ENCODE measurements at places on chromosomes 7 and 10. TPM values are rescaled to one million over a fixed set of nuclear protein-coding genes. Genes with fewer than 3 reads are reported as not detected.

- DNase-seq: no peak
Observed at GRCh38 chr7:611281-611810, 91.7 kb upstream of the PDGFA start.

DNA sequence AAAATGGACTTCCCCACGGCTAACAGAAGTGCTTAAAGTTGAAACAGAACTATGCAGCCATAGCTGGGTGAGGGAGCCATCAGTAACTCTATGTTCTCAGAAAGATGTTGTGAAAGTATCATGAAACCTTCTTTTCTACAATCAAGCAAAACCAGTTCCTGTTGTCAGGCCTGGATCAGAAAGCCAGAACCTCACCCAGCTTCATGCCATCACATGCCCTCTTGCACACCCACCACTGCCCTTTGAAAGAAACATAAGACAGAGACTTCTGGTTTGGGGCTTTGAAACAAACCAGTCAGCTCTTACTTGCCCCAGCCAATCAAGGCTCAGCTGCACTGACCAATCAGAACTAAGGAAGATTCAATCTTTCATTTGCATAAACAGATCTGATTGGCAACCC is 230.8 kb upstream of the FERD3L start:
- DNase-seq: no peak

DNA sequence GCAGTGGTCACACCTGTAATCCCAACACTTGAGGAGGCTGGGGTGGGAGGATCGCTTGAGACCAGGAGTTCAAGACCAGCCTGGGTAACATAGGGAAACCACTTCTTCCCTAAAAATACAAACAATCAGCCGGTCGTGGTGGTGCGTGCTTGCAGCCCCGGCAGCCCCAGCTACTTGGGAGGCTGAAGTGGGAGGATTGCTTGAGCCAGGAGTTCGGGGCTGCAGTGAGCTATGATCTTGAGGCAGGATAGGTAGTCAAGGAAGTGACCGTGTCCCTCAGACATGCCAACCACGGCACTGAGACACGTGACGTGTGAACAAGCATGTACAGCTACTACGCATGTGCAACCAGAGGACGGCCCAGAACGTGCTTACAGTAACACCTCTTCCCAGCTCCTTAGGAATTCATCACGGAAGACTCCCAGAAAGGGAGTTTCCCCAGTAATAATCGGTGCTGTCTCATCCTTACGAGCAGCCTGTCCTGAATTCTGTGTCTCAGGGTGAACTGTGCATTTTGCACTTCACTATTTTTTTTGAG is 5.3 kb downstream of the GUSB start:
- DNase-seq: no peak

DNA sequence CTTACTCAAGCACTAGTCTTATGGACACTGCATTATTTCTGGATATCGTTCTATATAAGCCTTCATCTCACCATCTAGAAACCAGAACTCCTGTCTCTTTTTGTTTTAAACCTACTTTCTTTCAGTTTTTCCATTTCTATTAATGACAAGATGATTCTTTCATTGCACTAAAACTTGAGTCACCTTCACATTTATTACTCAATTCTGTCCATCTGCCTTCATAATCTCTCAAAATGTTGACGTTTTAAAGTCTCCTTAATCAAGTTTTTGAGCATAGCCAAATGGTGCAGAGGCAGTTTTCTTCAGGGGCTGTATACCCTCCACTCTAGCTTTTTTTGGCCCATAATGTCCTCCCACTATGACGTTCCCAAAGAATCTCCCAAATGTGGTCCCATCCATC is 17.6 kb downstream of the STAM start:
- DNase-seq: no peak

DNA sequence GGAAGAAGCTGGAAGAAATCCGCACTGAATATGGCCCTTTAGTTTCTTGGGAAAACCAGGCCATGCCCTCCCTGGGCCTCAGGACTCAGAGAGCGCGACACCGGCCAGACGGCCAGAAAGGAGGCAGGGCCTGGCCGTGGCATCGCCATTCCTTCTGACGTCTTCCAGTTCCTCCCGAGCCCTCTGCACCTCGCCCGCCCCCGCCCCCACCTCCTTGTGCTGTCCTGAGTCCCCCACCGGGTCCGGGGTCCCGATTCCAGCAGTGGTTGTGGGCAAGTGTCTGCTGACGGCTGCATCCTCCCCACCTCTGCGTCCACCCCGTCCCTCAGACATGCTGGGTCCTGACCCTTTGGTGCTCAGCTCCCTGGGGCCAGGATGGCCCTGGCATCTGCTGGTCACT is 312.1 kb upstream of the SHH start:
- DNase-seq: no peak

- no peak for DNase-seq
Observed at GRCh38 chr10:77944519-77944918, 18.0 kb upstream of the DLG5 start.

DNA sequence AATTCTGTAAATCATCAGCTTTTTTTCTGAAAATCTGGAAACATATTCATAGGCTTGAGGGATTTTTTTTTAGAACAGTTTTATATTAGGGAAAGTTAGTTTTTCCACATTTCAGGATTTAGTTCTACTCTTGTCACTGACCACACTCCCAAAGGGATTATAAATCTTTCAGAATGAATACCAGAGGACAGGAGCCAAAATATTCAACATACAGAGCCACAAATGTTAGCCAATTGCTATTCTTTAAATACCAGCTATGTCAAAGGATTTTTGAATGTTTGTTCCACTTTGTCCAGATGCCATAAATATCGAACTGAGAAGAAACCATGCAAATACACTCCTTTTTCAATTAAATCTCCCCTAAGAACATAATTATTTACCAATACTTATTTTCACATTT is 50.7 kb downstream of the ODAD2 start:
- no peak for DNase-seq

GRCh38 chr7:1755783-1756625 is 85.9 kb downstream of the ELFN1 start:
- no peak for DNase-seq

GRCh38 chr7:127514499-127514898 is 70.9 kb downstream of the GCC1 start:
- DNase-seq: no peak

- no peak for DNase-seq
Observed at GRCh38 chr7:27944643-27945042, 204.7 kb downstream of the TAX1BP1 start.

DNA sequence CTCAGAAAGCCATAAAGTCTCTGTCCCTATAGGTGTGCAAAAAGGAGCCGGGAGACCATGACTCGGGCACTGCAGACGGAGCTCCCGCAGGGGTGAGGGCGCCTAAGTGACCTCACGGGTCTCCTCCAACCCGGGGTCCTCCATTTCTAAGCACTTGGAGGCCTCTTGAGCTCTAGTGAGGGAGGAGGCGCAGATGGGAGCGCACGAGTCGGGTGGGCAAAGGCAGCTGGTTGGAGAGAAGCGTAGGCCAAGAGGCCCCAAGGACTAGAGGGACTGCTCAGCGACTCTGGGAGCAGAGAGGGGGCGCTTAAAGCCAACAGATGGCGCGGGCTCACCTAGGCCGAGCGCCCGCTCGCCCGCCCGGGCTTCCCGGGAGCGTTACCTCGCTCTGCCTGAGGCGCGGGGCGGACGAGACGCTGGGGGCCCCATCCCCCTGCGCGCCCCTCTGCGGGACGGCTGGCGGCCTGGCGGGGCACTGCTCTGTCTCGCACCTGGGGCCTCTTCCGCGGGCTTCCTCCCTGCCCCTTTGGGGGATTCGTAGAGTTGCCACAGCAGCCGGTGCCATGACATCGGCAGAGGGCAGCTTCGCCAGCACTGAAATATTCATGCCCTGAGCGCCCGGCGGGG is 523 bp upstream of the CDH23 start:
- no peak for DNase-seq

Gene SNX8
- total RNA-seq: 11.1 TPM

Gene ATRNL1
- total RNA-seq: 0.07 TPM

Gene NUTM2B
- 0.11 TPM for total RNA-seq

Gene SMO
- total RNA-seq: 5.0 TPM
